Omental fat pad (tissue), 4 donors: ENCODE measurements at places on chromosomes 2 and 18.

GRCh38 chr18:48324651-48325050 is 84.5 kb downstream of the ZBTB7C start:
- no peak for DNase-seq

DNA sequence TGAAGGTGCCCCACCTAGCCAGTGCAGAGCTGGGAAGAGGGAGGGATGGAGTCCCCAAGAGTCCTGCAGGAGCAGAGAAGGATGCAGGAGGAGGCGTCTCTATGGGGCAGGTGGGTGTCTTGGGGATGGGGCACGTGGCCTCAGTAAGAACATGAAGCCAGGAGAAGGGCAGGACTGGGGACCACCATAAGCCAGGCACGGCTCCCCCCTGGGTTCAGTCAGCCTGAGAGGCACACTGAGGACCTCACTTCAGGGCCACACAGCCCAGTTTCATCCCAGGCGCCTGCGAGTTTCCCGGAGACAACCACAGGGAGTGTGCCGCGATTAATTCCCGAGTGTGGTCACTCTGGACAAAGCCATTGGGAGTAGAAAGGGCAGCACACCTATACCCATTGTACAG is 120.3 kb downstream of the GYPC start:
- DNase-seq = no peak

- DNase-seq = no peak
These were observed 256.0 kb downstream of the DCDC2C start for GRCh38 chr2:3959372-3959771.

GRCh38 chr18:31156821-31157763 is 5.6 kb downstream of the DSC1 start:
- no peak for DNase-seq

GRCh38 chr2:202375609-202376408 is at the start of gene BMPR2:
Gene BMPR2, plus strand, starts transcription at chr2:202376327. Its CDS starts 1,148 bp downstream, at chr2:202377475.
- DNase-seq = peak; percentile 43

DNA sequence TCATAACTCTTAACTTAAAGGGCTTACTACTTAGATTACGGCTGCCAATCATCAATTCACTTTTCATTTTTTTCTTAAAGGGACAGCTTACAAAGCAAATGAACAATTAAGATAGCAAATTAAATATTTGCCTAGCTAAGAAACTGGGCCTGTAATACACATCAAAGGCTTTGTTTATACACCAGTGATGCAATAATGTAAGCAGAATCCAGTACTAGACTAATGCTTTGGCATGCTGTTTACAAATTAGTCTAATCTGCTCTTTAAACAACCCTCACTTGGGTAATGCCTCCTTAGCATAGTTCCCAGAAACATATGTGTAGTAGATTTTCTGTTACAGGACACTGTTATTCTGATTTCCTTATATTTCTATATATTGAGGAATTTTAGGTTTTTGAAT is 105.8 kb downstream of the ARHGAP28 start:
- no peak for DNase-seq

DNA sequence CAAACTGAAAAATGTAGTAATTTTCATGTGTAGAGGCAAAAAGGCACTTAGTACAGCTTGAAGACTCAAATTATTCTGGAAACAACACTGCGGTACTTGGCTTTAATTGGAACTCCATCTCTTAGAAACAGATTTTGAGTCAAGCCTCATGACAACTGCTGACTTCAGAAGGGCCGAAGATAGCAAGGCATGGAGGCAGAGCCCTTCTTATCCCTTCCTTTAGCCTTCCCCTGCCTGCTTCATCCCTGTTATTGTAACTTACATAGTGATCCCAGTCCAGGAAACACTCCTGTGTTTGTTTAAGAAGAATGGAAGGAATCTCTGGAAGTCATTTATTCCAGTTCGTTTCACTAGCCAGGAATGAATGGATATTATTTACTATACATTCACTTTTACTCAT is 110.9 kb upstream of the FAM98A start:
- DNase-seq = no peak

- no peak for DNase-seq
These were observed 29.0 kb downstream of the ZAP70 start for GRCh38 chr2:97742381-97742847.

GRCh38 chr2:204024503-204024902 is 87.9 kb downstream of the ICOS start:
- DNase-seq = no peak

DNA sequence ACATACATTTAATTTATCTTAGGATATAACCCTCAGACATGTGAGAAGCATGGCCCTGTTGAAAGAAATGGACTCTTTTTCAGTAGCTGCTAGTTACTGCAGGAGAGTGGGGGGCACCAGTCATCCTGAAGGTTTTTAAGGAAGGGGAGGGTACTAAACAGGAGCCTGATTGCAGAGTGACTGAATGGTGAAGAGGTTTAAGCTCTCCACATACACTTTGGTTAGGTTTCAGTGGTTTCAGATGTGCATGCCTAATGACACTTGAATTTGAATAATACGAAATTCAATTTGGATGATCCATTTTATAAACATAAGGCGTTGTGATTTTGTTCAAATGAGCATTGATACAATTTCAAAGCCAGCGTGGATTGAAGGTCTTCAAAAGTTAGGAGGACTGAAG is 10.9 kb upstream of the FAM237A start:
- DNase-seq = no peak

- no peak for DNase-seq
These were observed 45.5 kb downstream of the FANCL start for GRCh38 chr2:58195662-58196061.

DNA sequence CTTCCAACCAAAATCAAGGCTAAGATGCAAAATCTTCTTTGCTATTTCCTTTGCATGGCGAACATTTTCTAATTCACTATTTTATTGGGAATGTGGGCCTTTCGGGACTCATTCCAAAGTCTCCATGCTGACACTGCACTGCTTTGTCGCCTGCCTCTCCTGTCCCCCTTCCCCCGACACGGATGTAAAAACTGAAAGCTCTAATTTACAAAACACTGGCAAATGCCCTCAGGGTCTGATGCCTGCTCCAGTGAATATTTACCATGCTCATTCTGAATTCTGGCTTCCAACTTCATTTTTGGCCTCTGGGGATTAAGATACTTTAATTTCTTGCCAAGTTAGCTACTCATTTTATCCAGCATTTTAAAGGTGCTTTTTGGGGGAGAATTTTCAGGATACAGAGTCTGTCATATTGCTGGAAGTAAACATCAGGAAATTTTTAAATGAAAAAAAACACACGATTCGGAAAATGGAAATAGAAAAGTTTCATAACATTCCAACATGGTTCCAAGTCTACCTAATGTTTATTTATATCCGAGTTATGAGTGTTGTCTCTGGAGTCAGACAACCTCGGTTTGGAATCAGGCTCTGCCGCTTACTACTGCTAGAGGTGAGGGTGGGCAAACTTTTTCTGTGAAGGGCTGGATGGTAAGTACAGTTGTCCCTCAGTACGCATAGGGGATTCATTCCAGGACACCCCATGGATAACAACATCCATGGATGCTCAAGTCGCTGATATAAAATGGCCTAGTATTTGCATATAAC is 14.6 kb upstream of the LTBP1 start:
- no peak for DNase-seq

- no peak for DNase-seq
These were observed 71.0 kb upstream of the DAPL1 start for GRCh38 chr2:158723921-158724802.

GRCh38 chr2:46846536-46846935 is 69.1 kb downstream of the MCFD2 start:
- DNase-seq = no peak

DNA sequence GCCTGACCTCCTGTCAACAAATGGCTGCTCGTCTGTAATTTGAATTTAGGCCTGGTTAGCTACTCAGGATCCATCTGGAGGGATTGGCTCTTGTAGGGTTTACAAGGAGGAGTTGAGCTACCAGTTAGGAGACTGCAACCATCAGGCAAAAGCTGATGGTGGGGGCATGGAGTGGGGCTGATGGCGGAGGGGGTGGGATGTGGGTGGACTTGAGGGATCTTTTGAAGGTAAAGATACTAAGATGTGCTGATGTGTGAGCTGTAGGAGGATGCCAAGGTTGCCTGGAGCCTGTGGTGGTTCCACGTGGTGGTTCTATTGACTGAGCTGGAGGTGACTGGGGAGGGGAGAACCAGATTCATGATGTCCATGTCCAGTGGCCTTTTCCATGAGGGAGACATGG is 240.7 kb downstream of the LPIN1 start:
- DNase-seq = no peak

DNA sequence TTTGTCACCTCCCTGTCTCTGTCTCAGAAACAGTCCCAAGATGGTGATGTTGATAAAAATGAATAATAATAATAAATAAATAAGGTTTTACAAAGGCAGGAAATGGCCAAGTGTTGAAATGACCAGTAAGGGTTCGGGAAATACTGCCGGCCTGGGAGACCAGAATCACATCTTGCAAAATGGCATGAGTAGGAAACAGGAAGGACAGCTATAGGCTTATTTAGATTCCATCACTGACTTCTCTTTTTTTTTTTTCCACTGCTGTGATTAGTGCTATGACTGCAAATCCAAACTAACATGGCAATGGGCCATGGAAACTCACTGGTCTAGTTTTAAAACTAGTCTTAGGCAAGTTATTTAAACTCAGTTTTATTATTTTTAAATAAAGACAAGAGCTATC is 60.6 kb downstream of the SCN1A start:
- DNase-seq = no peak

DNA sequence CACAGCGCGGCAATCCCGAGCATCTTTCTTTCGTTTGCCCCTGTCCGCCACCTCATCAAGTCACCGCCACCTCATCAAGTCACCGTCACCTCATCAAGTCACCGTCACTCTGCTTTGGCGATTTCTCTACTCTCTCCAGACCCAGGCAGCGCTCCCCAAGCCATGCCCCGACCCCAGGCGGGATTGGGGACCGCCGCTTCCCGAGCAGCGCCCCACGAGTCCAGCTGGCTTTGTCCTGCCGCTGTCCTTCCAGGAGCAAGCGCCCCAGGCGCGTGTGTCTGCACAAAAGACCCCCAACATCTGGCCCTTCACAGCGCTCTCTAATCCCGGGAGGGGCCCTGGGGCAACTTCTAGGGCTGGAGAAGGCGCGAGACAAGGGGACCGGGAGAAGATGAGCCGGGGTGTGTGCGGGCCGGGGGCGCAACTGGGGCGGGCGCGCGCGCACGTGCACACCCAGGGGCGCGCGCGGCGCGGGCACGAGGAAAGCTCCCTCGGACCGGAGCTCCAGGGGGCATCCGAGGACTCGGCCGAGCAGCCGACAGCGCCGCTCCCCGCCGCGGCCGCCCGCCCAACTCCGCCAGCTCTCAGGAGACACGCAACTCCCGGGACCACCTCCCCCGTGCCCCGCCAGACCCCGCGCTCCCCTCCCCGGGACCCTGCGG is 633 bp upstream of the RNF152 start:
- DNase-seq = no peak

- DNase-seq = no peak
These were observed 125.4 kb downstream of the MGAT5 start for GRCh38 chr2:134379293-134379692.

DNA sequence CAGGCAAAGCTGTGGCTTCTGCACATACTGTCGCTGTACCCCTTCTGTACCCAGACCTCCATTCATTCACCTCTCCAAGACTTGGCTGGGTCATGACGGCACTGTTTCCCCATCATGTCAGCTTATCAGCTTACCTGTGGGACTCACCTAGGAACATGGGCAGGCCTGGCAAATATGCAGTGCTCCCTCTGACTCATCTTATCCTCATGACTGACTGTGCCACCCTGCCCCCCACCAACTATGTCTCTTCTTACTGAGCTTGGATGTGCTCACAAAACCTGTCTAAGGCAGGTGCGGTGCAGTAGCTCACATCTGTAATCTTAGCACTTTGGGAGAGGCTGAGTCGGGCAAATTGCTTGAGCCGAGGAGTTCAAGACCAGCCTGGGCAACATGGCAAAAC is 152.4 kb downstream of the MGAT5 start:
- no peak for DNase-seq

DNA sequence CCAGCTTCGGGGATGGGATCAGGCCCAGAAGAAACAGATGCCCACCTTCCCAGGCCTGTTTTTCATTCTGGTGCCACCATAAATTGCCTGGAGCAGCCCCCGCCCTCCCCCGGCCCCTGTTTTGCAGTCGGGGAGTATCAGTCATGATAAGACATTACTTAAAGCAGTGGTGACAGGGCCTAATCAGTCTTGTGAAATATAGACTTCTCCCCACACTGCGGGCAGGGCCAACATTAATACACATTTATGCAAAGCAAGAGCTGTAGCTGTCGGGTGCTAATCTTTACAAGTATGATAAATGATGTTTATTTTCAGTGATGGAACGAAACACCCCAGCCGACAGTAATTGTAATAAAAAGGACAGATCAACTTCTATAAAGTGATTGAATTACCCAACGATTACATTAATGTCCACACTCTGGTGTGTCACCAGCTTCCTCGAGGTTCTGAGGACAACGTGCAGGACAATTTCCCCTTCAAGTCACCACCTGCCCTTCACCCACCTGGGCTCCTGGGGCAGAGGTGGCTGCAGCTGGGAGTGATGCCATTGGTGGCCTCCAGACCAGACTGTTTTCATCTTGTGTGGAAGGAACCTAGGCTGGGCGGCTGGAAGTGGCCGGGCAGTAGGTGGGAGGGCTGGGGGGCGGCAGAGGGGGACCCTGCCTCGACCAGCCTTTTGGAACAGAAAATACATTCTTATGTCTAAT is 226.0 kb downstream of the TFCP2L1 start:
- no peak for DNase-seq

GRCh38 chr2:197309691-197310231 is 819 bp downstream of the ANKRD44 start:
- DNase-seq = no peak

DNA sequence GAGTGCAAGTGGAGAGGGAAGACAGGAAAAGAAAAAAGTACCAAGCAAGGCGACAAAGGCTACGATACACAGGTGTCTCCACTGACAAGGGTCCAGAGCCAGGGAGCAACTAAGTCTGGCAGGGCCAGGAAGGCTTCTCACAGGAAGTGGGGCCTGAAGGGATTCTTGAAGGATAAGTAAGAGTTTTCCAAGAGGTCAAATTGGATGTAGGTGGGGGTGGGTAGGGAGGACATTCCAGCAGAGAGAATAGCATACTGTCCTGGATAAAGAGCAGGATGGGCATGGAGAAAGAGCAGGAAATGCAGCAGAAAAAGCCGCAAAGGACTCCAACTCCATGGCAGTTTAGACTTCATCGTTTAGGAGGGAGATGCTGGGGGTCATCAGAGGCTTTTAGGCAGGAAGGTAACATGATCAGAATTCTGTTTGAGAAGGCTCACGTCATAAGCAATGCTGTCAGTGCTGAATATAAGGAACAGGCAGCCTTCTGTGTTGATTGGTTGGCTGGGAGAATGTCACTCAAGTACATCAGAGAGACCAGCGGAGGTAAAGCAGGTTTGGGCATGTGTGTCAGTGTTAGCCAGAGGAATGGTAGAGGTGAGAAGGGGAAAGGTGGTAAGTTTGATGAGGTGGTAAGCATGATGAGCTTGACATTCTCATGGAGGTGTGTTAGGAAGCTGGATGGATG is 35.1 kb downstream of the ARHGAP25 start:
- DNase-seq = no peak
